ENCODE measurements at places on chromosomes 7 and 10.
A peak's percentile ranks its signal among the peaks of the same experiment; 100 is the strongest.

- no peak for DNase-seq
Observed at GRCh38 chr7:78523930-78524329, 725.4 kb downstream of the PHTF2 start.

DNA sequence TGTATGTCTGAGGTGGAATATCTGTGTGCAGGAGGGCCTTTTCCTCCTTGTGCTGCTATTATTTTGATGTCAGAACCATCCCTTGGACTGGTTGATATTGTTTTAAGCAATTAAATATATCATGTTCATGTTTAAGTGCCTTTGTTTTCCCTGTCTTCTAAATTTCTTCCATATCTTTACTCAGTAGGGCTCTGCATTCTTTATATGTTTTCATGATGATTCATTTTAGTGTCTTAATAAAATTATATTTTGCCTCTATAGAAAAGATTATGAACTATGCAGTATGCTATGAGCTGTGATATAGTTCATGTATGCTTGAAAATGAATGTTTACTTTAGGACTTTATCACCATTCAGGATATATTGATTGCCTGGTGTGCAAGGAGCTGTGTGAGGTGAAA lies 34.8 kb downstream of the AHR start:
- no peak for DNase-seq

- DNase-seq: peak; percentile 98
Observed at GRCh38 chr7:44847920-44848634, at the start of gene H2AZ2. H2AZ2 (minus strand) TSS chr7:44848087; CDS start chr7:44847971, 116 bp downstream.

DNA sequence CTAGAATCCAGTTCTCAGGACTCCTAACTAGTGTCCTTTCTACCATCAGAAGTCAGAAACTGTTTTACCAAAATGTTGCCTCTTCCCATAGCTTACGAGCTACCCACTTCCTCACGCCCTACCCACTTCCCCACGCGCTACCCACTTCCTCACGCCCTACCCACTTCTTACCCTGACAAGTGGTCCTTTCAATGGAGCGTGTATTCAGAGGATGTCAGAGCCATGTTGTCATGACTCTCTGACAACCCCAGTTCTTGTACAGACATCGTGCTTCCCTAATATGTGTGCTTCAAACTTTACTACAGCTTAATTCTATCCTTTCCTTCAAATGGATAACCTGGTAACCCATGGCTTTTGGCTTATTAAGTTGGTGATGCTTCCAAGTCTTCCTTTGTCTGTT lies 84.8 kb upstream of the PHF14 start:
- no peak for DNase-seq

- no peak for DNase-seq
Observed at GRCh38 chr10:84900141-84900540, 571.8 kb downstream of the CCSER2 start.

DNA sequence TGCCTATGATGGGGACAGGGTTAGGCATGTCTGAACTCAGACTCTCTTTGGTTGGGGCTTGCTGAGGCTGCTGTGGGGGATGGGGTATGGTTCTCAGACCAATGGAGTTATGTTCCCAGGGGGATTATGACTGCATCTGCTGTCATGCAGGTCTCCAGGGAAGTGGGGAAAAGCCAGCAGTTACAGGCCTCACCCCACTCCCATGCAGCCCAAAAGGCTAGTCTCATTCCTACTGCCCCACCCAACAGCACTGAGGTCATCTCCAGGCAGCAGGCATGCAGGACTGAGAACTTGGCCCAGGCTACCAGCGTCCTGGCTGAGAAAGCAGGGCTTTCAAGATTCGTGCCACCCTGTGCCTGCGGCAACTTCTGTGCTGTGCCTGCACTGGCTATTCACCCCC lies 373.3 kb downstream of the HTR7 start:
- no peak for DNase-seq

GRCh38 chr10:60769406-60769805 lies 8.9 kb upstream of the CDK1 start:
- no peak for DNase-seq

DNA sequence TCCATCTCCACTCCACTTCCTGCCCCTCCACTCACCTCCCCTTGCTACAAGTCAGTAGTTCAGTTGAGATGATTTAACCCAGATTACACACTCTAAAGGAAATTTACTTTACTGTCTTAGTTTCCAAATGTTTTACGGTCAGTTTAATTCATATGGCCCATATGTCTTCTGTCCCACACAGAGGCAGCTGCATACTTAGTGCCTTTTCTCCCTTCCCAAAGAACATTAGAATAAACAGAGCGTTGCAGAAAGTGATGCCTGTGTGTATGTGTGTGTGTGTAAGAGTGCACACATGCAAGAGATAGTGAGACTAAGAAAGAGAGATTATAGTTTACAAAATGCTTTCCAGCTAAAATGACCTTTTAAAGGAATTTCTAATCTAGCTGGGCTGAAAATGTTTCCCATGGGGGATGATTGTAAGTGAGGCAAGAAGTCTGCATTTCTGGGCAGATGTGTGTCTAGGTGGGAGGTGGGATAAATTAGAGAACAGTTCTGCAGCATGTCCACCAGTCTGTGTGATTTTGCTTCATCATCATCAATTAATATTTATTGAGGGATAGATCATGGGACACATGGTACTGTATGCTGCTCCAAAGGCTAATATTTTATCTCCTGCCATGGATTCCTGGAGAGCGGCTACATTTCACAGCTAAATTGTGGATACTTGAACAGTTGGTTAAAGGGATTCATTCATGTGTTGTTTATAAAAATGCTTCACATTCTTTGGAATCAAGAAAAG lies 81.5 kb downstream of the NXPH1 start:
- DNase-seq: no peak

DNA sequence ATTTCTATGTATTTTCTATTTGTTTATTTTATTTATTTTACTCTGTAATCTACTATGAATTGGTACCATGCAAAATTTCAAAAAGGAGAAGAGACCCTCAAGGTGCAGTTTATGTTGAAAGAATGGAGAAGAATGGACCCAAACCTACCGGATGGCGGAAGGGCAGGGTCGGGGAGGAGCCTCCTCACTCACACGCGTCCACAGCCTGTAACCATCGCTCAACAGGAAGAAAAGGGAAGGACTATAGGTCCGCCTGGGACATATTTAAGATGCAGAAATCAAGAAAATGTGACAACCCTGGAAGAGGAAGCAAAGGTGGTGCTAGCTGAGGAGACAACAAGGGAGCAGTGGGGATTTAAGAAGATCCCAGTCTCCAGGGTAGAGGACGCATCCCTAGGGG lies 158.4 kb downstream of the COBL start:
- DNase-seq: no peak

- no peak for DNase-seq
Observed at GRCh38 chr10:70296406-70296899, 12.6 kb upstream of the NPFFR1 start.

- DNase-seq: no peak
Observed at GRCh38 chr10:14431868-14432267, 101.1 kb upstream of the FRMD4A start.

GRCh38 chr7:137221467-137221866 lies 122.1 kb downstream of the PTN start:
- DNase-seq: no peak

GRCh38 chr10:82887488-82887887 lies 1012.5 kb downstream of the NRG3 start:
- peak; percentile 54 for DNase-seq

GRCh38 chr7:121945480-121946236 lies 72.7 kb downstream of the PTPRZ1 start:
- DNase-seq: no peak

- no peak for DNase-seq
Observed at GRCh38 chr10:11642566-11642965, 31.1 kb upstream of the USP6NL start.

GRCh38 chr7:105759670-105760550 lies 116.5 kb downstream of the ATXN7L1 start:
- peak; percentile 7 for DNase-seq

- no peak for DNase-seq
Observed at GRCh38 chr10:5965266-5965665, 12.1 kb downstream of the IL15RA start.
